ENCODE measurements at places on chromosomes 2 and 18.

GRCh38 chr2:80638783-80639182, 334.2 kb upstream of the LRRTM1 start:
- DNase-seq: no peak

DNA sequence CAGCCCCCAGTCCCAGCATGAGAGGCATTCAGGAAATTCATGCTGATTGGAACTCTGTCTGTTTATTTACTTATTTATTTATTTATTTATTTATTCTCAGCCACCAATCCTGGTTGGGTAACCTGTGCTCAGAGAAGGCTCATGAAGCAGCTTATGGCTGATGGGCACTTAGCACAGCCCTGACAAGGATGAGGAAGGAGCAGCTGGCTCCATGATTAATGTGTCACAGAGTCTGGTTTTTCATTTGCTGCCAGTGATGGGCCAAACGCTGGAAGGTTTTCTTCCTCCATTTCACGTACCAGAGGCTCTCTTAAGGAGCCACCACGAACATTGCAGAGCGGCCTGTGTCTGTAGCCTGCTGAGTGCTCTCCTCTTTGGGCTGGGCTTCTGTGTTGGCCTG, 28.3 kb upstream of the KCNS3 start:
- DNase-seq: no peak

DNA sequence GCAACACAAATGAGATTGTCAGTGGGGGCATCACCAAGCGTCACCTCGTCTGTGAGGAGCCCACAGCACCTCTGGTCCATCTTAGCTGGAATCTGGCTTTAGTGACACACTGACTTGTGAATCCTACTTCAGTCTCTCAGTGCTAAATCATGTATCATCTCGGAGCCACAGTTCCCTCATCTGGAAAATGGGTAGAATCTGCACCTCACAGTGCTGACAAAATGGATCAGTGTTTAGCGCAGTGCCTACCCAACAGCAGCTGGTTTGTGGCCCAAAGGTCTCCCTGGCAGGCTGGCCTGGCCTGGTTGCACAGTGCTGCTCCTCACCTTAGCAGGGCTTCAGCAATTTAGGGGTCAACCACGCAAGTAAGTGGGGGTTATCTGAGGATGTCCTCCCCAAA, 10.0 kb downstream of the DBI start:
- DNase-seq: no peak

GRCh38 chr2:188922191-188922590, 52.0 kb upstream of the COL3A1 start:
- DNase-seq: no peak

- no peak for DNase-seq
Observed at GRCh38 chr2:3628241-3628679, 29.7 kb upstream of the ALLC start.

DNA sequence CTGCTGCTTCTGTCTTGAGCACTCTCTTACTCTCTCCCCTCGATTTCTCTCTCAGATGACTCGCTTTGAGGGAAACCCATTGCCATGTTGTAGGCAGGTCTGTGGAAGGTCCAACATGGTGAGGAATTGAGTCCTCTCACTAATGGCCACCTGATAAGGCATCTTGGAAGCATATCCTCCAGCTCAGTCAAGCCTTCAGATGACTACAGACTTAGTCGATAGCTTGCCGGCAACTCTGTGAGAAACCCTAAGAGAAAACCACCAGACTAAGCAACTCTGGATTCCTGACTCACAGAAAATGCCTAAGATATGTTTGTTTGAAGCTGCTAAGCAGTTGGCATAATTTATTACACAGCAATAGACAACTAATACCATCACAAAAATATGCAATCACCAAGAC, 51.2 kb downstream of the WDR75 start:
- DNase-seq: no peak

GRCh38 chr2:38748943-38749804, 2.0 kb downstream of the SRSF7 start:
- no peak for DNase-seq

DNA sequence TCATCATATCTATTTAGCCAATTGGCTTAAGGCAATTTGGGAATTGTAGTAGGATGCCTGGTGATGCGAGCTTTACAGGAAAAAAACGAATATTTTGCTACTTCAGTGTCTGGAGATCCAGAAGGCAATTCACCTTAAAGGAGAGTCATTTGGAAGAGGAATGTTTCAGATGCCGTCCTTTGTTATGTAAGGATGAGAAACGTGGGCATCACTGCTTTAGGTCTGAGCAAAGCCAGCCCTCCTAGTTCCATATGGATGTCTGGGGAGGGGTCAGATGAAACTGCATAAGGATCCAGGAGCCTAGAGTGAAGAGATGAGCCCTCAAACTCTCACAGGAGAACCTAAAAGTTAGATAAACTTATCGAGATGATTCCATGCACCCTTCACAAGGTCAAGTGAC, 30.9 kb upstream of the DOCK10 start:
- no peak for DNase-seq

DNA sequence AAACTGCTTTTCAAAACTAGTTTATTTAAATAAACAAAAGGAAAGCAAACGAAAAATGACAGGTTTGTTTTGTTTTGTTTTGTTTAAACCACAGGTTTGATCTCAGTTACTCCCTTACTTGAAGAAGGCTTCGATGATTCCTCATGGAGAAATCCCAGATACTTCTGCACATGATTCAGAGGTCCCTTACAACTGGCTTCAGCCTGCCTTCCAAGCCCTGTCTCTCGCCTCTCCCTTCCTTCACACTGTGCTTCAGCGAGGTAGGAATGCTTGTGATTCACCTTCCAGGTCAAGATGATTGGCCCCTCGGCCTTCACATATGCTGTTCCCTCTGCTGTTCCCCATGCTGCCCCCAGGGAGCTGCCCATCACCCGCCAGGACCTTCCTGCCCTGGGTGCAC, 104.1 kb upstream of the ITGA6 start:
- no peak for DNase-seq

GRCh38 chr18:12282442-12283039, 25.5 kb upstream of the TUBB6 start:
- no peak for DNase-seq

DNA sequence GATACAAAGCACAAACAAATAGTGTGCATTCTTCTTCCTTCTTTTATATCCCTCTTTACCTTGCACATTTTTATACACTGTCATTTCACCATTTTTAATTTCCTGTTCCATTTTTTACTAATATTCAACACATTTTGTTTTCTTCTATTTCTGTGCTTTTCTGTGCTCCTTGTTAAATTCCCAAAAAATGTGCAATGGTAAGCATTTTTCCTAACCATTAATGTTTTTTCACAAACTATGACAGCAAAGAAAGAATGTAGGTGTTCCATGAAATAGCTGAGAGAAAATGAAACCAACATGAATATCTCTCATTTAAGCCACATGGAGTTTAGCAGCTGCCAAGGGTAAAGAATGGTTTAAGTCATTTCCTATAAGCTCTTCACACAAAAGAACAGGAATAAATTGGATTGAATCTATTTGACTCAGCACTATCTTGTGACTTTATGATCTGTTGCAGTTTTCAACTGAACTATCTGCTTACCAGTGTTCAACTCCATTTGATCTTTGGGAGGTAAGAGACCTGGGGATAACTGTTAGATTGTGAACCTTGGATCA, 145.7 kb upstream of the CDH19 start:
- DNase-seq: no peak

GRCh38 chr2:147553775-147554271, 291.0 kb upstream of the ACVR2A start:
- no peak for DNase-seq

- no peak for DNase-seq
Observed at GRCh38 chr18:58901783-58902182, 37.1 kb downstream of the ZNF532 start.

- DNase-seq: no peak
Observed at GRCh38 chr2:182545420-182546167, 118.8 kb upstream of the PDE1A start.

- no peak for DNase-seq
Observed at GRCh38 chr2:147327613-147328012, 517.2 kb upstream of the ACVR2A start.

DNA sequence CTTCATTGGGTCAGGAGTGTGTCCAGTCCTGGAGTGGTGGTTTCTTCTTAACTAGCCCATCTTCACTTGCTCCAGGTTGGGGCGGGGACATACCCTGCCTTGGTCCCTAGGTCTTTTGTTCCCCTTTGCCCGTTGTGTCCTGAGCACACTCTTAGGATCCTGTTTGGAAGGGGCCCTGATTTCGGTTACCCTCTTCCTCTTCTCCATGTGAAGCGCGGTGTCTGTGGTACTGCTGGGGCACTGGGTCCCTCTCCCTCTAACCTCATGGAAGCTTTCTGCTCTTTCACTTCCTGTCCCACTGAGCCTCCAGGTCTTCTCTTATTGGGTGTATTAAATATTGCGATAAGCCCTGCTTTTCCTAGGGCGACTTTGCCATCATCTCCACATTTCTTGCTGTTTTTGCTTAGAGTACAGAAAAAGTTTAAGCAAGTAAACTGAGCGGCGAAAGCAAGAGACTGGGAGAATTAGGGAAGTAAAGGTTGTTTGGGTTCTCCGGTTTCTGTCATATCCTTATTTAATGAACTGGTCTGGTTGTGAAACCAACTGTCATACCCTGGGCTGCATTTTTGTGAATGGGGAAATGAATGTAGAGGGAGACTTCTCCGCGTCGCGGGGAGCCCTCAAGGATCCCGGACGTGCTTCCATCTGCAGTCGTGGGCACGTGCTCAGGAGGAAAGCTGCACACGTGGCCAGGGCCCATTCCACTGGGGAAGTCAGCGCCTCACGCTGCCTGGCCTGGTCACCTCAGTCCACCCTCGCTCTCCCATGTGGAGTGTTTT, 73.8 kb upstream of the B3GNT7 start:
- no peak for DNase-seq

DNA sequence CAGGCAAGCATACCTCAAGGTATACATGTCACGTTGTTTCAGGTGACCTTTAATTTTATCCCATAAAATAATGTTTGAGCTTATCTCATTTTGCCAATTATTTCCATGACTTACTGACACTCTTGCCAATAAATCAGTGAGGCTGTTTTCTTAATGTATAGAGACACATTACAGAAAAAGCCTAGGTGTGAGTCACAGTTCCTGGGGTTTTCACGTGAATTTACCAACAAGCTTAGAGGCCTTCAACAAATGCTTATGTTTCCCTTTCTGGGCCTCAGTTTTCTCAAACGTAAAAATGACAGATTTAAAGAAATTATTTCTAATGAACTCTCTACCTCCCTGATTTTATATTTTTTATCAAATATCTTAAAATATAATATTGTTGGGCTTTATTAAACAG, 517.5 kb upstream of the SPHKAP start:
- no peak for DNase-seq
